ENCODE measurements at places on chromosomes 4 and X.

DNA sequence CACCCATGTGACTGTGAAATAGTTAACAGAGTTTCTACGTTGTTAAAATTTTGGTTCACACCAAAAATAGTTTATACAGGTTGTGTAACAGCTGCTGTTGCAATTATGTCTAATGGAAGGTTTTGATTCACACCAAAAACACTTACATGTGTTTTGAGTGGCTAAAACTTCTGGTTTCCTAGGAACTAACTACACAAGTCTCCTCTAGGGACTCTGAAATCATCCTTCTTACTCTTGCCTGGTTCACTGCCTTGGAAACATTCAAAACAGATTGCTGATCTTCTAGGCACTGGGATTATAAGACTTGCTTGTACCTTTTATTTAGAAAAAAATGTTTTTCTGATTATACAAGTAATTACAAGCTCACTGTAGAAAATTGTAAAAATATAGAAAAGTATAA is 14.9 kb upstream of the MORC4 start:
- DNase-seq = no peak

GRCh38 chr4:111879539-111879938 is 265.7 kb upstream of the FAM241A start:
- no peak for DNase-seq

DNA sequence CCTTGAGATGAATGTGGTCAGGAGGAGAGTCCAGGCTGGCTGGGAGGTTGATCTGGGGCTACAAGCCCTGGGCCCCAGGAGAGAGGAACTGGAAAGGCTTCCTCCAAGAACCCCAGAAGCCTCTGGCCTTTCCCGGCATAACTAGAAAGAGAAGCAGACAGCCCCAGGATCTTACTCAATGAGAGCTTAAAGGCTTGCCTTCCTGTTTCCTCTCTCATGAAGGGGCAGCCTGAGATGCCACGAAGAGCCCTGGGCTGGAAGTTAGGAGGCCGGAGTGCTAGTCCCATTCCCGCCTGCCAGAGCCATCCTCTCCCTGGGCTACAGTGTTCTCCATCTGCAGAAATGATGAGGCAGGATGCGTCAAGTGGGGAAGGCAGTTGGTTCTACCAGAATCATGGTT is 20.1 kb upstream of the XPNPEP2 start:
- no peak for DNase-seq

- DNase-seq = peak; percentile 12
Observed at GRCh38 chr4:169335331-169335730, 64.6 kb upstream of the SH3RF1 start.

GRCh38 chr4:141635736-141636081 is 674 bp upstream of the IL15 start:
- DNase-seq = no peak

GRCh38 chrX:2188330-2188792 is 312.4 kb downstream of the DHRSX start:
- peak; percentile 27 for DNase-seq

DNA sequence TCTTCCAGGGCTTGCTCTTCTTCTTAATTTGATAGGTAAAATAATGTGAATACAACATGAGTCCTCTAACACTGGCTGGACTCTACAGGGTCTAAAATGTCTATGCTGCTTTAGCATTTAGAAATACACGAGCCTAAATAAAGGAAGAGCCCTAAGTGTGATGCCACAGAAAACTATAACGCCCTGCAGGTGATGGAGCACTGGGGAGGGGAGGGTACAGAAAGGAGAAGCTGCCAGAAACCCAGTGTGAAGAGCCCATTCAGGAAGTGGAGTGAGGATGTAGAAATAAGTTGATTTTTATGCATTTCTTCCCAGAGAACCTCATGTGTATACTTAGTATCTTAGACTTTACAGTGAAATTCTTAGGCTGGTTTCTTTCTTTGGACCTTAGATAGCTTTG is 83.4 kb downstream of the TNIP2 start:
- no peak for DNase-seq

DNA sequence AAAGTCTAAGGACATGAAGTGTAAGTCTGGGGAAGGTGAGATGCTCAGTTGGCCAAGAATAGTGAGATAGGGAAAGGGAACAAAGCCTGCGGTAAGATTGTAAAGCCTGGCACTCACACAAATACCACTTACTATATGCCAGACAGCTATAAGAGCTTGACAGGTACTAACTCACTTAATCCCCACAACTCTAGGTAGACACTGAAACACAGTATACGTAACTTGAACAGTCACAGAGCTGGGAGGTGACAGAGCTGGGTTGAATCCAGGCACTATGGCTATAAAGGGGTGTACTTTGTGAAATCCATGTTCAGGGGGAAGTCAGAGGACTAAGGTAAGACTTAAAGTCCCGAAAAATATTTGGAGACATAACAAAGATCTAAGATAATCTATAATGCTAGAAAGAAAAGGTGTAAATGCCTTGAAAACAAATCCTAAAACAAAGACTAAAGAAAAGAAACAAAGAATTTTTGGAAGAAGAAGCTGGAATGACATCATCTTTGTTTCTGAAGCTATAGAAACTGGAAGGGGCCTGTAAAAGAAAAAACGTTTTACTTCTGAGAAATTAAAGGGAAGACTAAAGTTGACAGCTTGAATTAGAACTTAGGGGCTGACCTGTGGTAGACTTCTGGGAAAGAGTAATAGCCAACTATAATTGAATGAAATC is 172.5 kb downstream of the PPP3CA start:
- no peak for DNase-seq

DNA sequence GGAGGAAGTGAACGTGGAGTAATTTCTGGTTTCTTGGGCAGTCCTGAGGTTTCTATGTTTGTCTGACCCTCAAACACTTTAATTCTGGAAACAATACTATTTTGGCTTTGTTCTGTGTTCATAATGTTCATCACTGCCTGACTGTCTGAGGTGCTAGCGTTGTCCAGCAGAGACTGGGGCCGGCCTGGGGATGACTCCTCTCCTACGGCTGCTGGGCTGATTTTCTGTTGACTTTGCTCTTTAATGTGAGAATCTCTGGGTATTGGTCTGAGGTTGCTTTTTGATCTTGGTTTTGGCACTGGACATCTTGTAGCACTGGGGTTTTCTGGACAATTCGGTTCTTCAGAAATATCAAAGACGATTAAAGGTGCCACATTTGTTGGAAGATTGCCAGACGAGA is 75.8 kb downstream of the RPS3A start:
- DNase-seq = no peak

GRCh38 chr4:114396808-114397207 is 201.8 kb upstream of the UGT8 start:
- no peak for DNase-seq

GRCh38 chr4:151753056-151753455 is 7.8 kb downstream of the GATB start:
- DNase-seq = peak; percentile 79

- DNase-seq = no peak
Observed at GRCh38 chrX:49992853-49993252, 70.5 kb downstream of the CLCN5 start.

DNA sequence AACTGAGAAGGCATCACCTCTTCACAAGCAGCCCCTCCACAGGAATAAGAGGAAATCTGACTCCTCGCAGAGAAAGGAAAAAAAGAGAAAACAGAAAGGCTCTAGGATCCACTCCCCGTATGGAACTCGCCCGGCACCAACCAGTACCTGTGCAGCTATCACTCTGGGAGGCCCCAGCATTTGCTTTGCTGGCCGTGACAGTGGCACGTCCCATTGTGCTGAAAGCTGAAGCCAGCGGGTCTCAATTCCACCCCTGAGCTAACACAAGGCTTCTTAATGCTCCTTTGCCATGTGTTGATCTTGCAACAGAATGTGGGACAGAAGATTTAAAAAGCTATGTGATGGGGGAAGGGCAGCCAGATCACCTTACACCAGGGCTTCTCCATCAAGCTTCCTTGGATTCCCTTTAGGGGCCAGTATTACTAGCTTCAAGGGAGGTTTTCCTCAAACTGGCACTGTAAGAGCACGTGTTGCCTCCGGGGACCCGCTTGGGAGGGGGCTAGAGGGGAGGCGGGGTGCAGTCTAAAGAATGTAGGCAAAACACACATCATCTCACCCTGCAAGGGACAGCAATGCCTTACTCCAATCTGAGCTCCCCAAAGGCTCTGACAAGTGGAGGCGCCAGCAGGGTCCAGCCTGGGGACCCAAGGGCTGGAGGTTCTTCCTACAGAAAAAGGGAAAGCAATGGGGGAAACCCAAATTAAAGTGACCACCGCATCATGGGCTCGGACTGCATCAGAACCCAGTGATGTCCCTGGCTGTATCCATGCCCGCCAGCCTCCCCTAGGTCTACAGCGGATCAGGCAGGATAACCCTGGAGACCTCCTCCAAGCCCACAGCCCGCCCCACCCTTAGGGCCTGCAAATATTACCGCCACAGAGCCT is 1.2 kb downstream of the USP46 start:
- DNase-seq = no peak

DNA sequence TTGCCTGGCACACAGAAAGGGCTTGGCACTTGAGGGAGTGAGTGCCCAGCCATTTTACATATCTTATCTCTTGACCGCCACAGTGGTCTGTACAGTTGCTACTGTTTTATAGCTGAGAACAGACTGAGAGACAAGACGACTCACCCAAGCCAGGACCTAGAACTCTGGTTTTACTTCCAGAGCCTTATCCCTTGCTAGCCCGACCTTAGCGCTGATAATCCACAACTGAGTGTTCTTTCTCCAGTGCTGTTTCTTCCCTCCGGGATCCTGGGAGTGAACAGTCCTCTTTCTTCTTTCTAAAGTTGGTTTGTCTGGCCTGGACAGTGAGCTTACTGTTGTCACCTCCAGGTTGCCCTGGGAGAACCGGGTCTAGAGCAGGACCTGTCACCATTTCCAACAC is 52.5 kb upstream of the TADA2B start:
- DNase-seq = no peak

- no peak for DNase-seq
Observed at GRCh38 chrX:69279234-69279633, 114.0 kb upstream of the PJA1 start.

DNA sequence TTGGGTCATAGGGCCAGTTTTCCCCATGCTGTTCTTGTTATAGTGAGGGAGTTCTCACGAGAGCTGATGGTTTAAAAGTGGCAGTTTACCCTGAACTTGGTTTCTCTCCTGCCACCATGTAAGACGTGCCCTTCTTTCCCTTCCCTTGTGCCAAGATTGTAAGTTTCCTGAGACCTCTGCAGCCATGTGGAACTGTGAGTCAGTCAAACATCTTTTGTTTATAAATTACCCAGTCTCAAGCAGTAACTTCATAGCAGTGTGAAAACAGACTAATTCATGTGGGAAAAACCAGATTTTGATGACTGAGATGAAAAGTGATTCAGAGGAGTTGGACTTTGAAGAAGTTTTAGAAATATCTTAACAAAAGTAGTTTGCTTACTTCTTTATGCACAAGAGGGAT is 101.4 kb downstream of the ARHGAP10 start:
- no peak for DNase-seq

- no peak for DNase-seq
Observed at GRCh38 chr4:126405369-126405982, 1090.7 kb downstream of the FAT4 start.
